ENCODE measurements at places on chromosomes 5 and 9.

- no peak for DNase-seq
These were observed 75.0 kb upstream of the FCN1 start for GRCh38 chr9:134992755-134993124.

DNA sequence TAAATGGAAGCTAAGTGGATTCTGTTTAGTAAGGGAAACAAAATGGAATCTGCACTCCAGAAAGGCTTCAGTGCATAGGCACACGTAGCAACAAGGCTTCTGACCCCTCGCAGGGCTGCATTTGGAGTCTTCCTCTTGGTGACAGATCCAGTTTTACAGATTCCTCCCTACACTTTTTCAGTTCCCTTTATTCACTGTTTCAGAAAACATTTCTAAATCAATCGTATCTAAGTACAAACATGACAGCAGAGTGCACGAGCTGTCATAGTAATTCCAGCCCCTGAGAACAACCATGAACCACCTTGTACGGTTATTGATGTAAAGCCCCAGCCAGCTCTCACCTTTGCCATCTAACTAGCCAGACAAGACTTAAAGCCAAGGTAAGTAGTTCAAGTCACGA lies 491.6 kb downstream of the SEMA5A start:
- no peak for DNase-seq

- peak; percentile 98 for DNase-seq
These were observed 69.0 kb upstream of the GRAMD2B start for GRCh38 chr5:126354012-126354857.

DNA sequence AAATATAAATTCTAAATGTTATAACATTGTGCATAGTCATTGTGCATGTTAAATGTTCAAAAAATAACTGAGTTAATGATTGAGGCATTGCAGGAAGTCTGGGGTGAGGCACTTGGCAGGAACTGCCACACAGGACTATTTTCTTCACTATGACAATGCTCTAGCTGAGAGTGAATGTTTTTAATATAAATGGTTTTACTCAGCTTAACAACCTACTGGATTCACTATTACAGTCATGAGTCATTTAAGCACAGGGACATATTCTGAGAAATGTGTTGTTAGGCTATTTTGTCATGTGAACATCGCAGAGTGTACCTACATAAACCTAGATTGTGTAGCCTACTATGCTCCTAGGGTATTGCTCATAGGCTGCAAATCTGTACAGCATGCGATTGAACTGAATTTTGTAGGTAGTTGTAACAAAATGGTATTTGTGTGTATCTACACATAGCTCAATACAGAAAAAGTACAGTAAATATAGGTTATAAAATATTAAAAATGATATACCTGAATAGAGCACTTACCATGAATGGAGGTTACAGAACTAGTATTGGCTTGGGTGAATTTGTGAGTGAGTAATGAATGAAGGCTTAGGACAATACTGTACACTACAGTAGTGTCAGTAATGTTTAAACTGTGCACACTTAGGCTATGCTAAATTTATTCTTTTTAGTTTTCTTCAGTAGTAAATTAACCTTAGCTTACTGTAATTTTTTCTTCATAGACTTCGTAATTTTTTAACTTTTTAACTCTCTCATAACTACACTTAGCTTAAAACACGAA lies 346.1 kb upstream of the PTGER4 start:
- peak; percentile 65 for DNase-seq

GRCh38 chr5:92147798-92148197 lies 764.7 kb upstream of the ARRDC3 start:
- DNase-seq, result no peak

GRCh38 chr9:96241391-96241809 lies 60.6 kb downstream of the HSD17B3 start:
- peak; percentile 96 for DNase-seq

DNA sequence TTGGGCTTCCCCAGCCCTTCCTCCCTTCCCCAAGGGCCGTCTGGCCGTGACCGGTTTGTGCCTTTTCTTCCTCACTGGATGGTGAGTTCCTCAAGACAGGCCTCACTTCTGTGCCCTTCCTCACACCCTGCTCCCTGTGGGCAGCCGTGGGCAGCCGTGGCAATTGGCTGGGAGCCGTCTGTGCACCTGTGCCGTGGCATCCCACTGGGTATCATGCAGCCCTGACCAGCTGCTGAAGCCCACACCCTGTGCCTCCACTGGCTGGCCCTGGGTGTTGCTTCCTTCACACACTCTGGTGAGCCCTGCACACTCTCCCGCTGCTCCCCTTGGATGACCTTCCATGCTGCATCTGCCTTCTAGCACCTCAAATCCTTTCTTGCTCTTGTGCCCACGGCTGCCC lies 100.2 kb downstream of the COL5A1 start:
- no peak for DNase-seq

DNA sequence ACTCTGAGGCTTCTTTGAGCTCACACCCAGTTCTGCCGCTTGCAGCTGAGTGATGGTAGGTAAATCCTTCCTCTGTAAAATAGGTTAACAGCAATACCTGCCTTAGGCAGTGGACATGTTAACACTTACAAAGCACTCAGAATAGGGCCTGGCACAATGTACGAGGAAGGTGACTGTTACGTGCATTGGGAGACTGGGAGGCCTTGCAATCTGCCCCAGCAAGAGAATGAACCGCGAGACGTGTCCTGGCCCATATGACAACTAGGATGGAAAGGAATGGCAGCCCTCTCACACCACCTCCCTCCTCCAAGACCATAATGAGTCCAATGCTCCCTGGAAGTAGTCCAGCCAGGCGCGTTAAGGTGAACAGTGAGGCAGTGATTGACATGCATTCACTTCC lies 23.1 kb upstream of the AKNA start:
- no peak for DNase-seq

- DNase-seq, result no peak
These were observed 3.2 kb upstream of the SMAD5 start for GRCh38 chr5:136129445-136129844.

DNA sequence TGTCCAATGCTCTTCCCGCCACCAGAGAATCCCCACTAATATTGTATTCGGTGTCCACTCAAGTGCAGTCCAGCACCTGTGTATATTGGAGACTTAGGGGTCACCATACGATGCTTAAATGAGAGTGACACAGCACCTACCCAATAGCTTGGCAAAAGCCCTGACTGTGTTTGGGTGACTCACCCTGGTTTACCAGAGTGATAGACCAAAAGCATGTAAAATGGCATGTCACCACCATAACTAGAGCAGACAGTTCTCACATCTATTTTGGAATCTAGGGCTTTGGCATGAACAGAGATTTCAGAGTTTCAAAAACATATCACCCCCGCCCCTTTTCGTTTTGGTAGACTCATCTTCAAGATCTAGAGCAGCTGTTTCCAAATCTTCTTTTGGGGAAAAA lies 217.3 kb upstream of the RASEF start:
- peak; percentile 61 for DNase-seq

DNA sequence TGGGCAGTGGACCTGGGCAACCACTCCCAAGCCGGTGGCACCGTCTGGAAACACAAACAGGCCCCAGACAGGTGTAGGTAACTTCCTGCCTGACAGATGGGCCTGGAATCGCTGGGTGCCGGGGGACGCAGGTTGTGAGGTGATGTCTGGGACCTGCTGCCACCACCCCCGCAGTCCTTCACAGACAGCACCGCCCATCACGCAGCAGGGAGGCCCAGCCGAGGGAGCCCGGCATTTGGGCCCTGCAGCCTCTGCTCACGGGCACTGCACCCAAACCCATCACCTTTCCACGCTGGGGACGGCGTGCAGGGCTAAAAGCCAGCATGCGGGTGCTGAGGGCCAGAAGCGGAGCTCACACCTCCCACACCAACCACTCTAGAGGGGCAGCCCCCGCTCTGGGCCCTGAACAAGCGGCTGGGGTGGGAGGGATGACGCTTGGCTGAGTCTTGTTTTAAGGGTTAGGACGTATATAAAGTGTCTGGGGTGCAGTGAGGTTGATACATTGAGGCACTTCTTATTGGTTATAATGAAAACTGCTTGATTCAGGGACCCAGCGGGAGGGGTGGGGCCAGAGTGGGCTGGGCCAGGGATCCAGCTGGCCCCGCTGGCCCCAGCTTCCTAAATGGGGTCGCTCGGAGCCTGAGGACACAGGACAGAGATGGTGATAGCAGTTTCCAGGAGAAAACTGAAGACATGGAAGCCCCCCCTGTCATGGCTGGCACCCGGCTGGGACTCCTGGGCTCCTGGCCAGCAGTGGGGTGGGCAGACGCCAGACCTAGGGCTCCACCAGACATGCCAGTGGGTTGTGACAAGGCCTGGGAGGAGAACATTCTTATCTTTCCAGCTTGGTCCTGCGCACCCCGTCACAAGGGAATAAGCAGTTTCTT lies 11.3 kb downstream of the MYMK start:
- no peak for DNase-seq

GRCh38 chr9:135136481-135136880 lies 49.0 kb downstream of the OLFM1 start:
- DNase-seq, result no peak
